ENCODE measurements at places on chromosomes 1 and 21.

- DNase-seq: no peak
These were observed 8.4 kb upstream of the ATP6V1G3 start for GRCh38 chr1:198548890-198549289.

GRCh38 chr1:203631946-203632345, 5.3 kb downstream of the ATP2B4 start:
- DNase-seq: no peak

DNA sequence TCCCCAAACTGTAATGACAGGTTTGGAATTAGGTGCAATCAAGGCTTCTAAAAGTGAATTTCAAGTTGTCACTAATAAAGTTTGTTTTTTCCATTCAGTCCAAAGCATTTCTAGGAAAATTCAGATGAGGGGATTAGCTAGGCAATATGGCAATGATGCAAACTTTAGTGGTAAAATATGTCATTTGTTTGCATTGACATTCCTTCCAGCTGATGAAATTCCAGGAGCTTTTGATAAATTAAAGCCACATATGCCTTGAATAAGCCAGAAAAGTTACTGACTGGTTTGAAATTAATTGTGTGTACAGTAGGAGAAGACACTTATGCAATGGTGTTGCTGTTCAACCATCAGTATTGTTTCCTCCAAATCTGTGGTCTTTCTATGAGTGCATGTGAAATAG, 57.8 kb downstream of the MROH9 start:
- DNase-seq: no peak

DNA sequence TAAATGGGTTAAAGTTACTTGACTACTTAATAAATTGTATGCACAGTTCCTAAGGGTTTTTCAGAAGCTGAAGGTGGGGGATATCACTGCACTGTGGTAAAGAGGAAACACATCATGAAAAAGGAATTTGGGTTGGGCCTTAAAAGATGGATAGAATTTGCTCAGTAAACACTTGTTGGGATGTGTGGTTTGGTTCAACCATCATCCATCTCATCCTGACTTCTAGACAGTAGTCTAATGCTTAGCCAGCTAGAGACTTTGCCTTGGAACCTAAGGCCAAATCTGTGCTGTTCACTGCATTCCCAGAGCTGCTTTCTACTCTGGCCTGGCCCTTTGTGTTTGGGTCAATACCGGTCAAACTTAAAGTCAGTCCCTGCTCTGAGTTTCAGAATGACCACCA, 30.6 kb downstream of the LY9 start:
- DNase-seq: no peak
